Stimulated activated CD8-positive, alpha-beta memory T cell treated with anti-CD3 and anti-CD28 coated beads, Interleukin-4, amount 100 ng/mL, for 4 hours (primary cell): ENCODE measurements at places on chromosomes 1 and 21.

DNA sequence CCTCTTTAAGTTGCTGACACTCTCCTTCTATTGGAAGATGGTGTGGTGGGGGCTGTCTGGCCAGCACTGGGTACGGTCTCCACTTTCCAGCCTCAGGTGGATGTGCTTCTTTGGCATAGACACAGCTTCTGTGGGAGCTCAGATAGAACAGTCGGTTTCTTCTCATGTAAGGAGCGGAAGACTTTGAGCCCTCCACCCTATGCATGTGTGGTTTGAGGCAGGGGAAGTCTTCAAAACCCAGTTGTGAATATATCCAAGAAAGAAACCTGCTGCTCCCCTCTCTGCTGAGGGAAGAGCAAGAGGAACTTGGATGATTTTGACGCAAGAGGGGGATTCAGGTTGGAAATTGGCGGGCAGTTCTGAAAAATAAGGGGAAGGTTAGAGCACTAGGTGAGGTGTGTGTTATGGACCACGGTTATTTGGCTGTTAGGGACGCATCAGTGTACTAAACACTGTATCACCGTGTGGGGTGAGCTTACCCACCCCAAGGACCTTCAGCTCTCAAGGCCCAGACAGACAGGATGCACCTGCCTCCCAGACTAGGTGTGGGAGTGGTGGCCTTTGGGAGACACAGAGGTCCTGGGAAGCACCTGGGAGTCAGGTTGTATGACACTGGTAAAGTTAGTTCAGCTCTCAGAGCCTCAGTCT is 36.2 kb downstream of the IL6R start:
- DNase-seq: no peak

DNA sequence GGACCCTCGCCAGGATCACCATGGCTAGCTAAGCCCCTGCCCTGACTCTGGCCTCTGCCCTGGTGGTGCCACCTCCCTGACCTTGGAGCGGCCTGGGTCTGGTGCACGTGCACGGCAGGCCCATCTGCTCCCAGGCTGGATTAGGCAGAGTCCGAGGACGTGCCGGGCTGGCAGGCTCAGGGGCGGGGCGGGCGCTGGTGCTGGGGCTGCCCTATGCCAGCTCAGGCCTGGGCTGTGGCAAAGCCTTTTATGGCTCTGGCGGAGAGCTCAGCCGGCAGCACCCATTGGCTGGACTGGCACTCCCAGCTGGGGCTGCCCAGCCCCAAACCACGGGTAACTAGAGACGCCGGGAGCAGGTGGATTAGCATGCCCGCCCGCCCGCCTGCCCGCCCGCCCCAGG is 17.1 kb upstream of the EDN2 start:
- no peak for DNase-seq

DNA sequence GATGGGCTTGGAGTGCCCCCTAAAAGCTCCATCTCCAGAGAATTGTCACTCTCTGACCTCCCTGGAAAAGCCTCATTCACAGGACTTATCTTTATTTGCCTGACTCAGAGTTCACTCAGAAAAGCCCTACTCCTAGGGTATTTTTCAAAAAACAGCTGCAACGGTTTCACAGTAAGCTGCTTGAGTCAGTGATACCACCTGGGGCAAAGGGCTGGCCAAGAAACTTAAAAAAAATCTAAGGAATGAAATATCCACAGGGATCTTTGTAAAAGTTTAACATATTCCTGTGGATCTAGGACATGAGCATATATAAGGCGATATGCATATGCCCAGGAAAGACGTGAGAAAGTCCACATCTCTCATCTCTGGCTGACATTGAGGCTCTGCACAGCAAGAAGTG is 33.8 kb upstream of the TSPAN2 start:
- DNase-seq: no peak

DNA sequence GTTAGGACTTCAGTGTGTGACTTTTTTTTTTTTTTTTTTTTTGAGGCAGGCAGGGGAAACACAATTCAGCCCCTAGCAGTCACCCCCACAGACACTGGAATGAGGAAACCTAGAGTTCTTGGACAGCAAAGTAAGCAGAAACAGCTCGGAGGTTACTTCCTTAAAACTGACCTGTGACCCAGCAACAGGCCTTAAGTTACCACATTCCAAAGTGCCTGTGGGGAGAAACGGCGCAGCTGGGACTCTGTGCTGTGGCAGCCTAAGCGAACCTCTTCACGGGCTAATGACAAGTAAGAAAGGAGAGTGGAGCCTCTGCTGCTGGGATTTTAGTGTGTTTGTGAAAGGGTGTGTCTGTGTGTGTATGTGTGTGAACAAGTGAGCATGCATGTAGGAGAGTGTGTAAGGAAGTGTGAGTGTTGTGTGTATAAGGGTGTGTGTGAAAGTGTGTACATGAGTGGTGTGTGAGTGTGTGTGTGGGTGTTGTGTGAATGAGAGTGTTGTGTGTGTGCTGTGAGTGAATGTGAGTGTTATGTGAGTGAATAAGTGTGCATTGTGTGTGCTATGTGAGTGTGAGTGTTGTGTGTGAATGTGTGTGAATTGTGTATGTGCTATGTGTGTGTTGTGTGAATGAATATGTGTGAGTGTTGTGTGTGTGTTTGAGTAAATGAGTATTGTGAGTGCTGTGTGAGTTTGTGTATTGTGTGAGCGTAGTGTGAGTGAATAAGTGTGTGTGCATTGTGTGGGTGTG is 180.8 kb downstream of the BRINP2 start:
- DNase-seq: no peak

- DNase-seq: no peak
Observed at GRCh38 chr21:38220270-38220737, 36.5 kb upstream of the KCNJ15 start.

DNA sequence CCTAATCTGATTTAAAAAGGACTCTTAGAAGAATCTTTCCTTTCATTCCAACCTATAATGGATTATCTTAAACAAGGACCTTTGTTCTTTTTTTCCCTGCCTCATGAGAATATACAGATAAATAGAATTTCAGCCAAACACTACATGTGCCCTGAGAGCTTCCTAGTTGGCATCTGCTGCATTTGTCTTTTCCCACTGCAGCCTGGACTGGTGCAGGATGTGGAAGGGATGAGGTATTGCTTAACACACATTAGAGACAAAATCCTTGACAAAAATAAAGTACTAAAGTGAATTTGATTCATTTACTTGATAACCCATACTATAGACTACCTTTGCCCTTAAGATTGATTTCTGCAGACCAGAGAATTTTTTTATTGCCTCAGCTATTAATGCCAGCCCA is 59.5 kb downstream of the PALMD start:
- DNase-seq: no peak

GRCh38 chr1:30270461-30270860 is 452.9 kb downstream of the MATN1 start:
- DNase-seq: no peak

GRCh38 chr1:207851696-207852095 is 59.2 kb downstream of the CD34 start:
- DNase-seq: no peak

DNA sequence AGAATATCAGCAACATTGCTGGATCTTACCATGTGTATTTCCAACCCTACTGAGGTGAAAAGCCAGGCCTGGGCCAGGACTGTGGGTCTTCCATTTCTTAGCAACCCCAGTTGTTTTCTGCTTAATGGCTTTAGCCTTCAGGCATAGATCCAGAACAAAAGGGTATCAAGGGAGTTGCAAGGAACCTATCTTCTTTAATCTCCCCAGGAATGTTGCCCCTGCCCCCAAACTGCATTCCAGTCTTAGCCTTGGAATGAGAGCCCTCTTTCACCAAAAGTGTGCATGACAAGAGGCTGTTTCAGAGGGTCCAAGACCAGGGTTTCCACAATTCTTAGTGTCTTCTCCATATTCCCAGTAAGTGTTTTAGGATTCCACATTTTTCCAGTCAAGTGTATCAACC is 87.9 kb upstream of the SOX13 start:
- no peak for DNase-seq

GRCh38 chr1:64842224-64842623 is 97.3 kb downstream of the RAVER2 start:
- no peak for DNase-seq

GRCh38 chr1:23168445-23169194 is at the start of gene LUZP1:
Gene LUZP1, minus strand, starts transcription at chr1:23168856.
- DNase-seq: peak; percentile 89

GRCh38 chr1:160371756-160372155 is 4.9 kb downstream of the NHLH1 start:
- no peak for DNase-seq

DNA sequence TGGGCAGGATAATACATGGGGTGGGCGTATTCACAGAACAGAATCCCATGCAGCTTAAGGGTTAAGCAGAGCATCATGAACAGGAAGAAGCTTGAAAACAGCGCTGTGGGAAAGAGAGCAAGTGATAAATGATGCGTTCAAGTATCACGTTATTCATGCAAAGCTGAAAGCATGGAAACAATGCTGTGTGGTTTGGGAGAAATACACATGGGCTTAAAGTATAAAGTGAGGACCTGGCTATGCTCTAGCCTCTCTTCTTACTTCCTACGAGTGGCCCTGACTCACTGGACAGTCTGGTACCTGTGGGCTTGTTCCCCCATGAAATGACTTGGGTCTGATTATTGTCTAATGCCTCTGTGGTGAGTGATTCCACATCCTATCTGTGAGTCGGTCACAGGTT is 25.7 kb downstream of the TMPRSS2 start:
- no peak for DNase-seq

GRCh38 chr1:29671446-29672356 is 435.4 kb downstream of the PTPRU start:
- no peak for DNase-seq

DNA sequence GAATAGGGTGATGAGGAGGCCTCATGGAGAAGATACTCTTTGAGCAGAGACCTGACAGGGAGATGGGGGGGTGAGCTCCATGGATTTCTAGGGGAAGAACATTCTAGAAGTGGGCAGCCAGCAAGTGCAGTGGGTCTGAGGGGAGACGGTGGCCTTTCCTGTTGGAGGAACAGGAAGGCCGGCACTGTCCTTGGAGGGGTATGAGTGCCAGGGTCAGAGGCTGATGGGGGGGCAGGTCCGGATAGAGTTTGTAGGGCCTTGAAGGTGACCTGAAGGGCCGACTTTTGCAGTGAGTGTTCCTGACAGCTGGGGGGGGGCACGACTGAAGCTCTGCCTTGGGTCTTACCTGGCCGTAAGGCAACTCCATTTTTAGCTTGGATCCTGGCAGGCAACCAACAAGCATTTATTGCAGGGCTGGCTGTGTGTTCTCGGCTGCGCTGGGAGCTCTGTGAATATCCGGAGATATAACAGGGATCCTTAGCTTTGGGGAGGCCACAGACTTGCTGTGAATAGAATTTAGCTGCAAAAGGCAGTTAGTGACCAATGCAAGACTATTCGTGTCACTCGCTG is 130.6 kb downstream of the MRPS6 start:
- no peak for DNase-seq

DNA sequence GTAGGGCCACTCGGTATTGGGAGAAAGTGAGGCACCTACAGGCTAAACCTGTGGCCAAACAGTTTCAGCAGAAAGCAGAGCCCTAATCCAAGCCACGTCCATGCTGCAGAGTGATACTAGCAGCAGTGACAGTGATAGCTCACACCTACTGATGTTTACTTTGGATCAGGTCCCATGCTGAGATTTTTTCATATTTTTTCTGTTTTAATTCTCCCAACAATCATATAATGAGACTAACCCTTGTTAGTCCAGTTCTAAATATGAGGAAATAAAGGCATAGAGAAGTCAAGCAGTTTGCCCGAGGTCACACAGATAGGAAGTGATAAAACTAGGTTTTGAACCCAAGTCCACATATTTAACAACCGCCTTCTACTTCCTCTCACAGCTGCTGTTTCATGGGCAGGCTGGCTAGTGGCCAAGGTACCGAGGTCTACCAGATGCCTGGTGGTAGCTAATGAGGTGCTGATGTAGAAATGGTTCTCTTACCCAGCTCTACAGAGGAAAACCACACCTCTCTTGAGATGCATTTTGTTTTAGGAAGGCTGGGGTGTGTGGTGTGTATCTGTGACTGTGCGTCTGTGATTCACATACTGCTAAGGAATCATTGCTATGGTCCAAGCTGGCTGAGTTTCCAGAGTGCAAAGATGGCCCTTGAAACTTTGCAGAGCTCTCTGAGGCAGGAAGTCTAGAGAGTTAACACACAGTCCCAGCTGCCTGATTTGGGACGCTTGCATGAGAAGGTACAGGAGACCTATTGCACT is 80.3 kb upstream of the ARTN start:
- DNase-seq: peak; percentile 7

DNA sequence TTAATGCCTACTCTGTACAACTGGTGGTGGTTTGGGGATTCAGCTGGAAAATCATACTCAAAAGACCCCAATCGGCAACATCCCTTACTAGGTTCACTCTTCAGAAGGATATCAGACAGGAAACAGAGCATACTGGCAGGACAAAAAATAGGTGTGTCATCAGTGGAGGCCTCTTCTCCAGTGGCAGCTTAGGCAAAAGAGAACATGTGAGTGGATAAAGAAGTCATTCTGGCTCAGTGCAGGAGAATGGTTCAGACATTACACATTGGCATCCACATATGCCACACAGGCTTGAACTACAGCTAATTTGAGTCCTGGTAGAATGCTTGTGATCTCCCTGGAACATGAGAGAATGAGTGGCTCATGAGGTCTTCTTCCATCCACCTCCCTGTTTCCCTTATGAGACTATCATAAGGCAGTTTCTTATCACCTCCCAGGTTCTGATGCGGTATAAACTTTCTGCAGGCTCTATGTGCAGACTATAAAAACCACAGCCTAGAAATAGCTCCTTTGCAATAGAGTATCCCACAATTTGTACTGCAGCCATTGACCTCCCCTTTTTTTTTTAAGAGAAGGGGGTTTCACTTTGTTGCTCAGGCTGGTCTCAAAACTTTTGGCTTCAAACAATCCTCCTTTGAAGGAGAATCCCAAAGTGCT is 24.7 kb downstream of the VAMP4 start:
- DNase-seq: no peak

- DNase-seq: no peak
Observed at GRCh38 chr1:192869308-192869940, 60.6 kb downstream of the RGS2 start.
